Astrocyte of the hippocampus (primary cell): ENCODE measurements at places on chromosomes 1 and 21.

DNA sequence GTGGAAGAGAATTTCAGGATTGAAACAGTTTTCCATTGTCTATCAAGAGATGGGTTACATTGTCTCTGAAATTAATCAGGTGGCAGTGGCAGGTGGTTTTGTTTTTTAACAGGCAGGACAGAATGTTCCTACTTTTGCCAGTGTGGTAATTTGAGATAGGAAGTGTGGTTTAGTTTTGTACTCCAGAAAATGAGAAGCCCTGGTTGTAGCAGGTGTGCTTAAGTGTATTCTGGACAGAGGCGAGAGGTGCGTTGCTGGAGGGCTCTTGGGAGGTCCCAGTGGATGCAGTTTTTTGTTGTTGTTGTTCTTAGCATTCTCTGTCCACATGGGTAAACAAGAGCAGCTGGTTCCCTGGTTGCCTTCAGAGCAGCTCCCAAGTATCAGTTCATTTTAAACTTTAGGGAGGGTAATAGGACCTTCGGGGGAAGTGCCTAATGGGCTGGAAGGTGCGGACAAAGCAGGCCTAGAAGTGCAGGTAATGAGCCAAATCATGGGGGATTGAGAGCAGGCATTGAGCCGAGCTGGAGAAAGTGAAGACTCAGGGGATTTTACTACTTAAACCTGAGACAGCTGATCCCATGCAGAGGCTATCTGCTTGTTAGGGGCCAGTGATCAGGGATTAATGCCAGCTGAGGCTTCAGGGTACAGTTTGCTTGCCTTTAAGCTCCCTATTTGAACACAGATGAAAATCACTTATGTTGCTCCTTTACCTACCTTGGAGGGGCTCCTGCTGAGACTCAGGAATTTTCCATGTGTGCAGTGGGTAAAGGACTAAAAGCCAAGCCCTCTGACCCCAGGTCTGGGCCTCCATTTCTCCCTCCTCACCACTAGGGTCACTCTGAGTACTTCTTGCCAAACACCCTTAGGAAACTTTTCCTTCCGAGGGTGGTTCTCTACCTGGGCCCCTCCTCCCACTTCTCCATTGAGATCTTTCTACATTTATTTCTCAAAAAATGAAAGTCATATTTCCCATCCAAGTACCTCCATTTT, 6.1 kb downstream of the PFKFB2 start:
- DNase-seq, result no peak

DNA sequence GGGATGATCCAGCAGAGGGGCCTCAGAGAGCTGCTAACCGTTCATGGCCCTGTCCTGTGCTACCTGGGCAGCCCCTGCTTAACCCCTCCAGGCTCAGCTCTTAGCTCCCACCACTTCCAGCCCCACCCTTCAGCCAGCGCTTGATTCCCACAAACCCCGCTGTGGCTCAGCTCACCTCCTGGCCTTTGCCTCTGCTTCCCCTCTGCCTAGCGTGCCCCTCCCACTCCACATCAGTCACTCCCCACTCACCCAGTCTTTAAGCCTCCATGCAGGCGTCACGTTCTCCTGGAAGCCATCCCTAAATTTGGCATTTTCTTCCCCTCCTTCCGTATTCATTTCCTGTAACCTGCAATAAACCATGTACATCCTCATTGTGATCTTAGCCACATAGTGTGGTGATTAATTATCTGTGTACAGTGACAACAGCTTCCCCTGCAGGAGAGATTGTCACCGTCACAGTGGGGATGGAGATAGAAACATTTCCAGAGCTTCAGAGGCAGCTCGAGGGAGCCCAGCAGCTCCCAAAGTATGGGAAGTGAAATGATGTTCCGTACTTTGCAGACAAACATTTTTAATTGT, 65.5 kb downstream of the EPHB2 start:
- DNase-seq, result no peak

DNA sequence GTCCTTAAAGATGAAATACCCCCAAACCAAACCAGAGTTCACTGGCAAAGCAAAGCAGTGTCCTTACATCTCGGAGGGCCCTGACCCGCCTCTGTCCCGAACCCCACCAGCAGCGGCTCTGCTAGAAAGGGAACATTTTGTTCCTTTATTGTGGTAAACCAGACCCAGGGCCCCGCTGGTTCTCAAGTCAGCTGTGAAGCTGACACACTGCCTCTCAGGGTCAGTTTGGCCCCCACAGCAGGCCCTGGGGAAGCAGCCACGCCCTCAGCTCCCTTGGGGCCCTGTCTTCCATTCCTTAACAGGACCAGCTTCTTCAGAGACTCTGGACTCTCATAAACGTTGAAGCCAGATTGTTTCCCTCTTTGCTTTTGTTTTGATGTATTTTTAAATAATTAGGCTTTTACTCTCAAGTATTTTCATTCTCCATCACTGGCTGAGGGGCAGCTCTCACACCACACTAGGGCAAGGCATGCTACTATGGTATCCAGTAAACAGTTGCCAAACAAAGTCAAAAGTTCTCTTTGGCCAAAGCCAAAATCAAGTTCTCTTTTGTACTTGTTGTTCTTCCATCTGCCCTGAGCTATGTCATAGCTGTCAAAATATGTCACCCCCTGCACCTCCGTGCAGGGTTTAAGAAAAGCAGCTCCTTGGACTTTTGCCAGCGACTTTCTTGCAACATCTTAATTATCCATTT, 61.1 kb upstream of the ANGPTL1 start:
- DNase-seq, result peak; percentile 86

- peak; percentile 95 for DNase-seq
Measured at GRCh38 chr1:96362623-96363022, 359.0 kb upstream of the PTBP2 start.

DNA sequence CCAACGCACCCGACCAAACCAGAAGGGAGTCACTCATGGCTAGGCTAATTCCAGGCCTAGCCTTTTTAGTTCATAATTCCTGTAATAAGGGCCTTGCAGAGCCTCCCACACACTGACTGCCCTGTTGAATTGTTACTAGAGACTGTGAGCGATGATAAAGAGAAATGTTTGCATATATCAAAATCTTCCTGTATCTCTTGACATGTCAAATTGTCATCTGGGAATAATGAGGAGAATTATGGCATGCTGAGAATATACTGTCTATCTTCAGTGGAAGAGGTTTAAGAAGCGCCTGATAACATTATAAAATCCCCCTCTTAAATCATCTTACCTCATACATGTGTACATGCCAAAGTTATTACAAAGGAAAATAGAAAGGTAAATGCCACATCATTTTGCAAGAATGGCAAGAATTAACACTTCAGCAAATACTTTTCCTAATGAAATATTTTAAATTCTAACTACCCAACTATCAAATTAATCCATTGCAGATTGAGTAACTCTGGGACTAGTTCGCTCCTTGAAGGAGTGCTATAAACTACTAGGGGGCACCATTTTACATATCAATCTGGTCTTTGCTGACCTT, 144.1 kb downstream of the CENPF start:
- DNase-seq, result peak; percentile 19

DNA sequence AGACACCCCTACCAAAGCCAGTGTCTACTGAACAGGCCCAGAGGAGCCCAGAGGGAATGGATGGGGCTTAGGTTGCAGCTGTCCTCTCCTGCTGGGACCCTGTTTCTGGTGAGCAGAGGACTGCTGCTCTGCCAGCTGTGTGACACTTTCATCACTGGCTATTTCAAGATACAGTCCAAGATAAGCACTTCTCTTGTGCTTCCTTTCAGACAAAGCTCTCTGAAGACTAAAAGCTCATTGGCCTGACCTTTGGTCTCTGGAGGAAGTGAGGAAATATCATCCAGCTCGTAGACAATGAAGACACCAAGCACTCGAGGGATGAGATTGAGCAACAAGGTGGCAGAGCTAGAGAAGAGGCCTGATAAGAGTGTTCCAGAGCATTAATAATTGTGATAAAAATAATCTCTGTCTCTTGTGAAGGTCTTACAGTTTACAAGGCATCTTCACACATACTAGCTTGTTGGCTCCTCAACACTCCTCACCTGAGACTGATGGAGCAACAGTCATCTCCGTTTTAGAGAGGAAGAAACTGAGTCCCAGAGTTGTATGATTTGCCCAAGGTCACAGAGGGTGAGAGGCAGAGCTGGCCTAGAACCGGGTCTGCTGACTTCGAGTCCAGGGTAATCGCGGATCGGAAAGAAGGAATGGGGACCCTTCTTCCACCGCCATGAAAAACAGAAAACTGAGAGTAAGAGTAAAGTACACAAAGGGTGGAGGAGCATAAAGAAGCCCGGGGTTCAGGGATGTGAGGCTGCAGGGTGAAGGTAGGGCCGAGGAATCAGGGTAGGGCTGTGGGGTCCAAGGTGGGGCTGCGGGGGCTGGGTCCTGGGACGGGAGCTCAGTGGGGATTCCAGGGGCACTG, 666 bp downstream of the PAFAH2 start:
- DNase-seq, result no peak

DNA sequence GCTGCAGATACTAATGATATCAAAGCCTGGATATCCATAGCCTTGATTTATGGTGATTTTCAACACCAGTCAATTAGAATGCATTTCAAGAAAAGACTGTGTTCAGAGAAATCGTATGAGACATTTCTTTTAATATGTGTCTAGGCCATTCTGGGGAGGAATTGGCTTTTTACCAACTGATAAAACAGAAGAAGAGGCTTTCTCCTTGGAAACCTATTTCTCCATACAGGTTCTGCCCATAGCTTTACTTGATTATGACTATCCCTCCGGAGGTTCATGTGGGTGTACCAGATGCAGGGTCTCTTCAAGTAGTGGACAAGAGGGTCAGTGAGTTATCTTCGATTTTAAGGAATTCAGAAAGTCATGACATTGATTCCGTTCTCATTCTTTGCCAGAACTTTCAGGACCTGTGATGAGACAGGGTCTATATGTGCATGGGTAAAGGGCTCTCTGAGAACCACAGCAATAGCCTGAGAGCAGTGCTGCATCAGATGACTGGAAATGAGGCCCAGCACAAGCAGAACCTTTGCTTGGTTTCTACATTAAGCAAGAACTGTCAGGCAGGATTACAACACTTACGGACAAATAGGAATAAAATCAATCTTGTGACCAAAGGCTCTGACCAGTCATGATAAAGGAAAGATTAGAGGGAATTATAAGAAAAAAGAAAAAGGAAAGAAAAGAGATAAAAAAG, 263.7 kb upstream of the SGIP1 start:
- no peak for DNase-seq

DNA sequence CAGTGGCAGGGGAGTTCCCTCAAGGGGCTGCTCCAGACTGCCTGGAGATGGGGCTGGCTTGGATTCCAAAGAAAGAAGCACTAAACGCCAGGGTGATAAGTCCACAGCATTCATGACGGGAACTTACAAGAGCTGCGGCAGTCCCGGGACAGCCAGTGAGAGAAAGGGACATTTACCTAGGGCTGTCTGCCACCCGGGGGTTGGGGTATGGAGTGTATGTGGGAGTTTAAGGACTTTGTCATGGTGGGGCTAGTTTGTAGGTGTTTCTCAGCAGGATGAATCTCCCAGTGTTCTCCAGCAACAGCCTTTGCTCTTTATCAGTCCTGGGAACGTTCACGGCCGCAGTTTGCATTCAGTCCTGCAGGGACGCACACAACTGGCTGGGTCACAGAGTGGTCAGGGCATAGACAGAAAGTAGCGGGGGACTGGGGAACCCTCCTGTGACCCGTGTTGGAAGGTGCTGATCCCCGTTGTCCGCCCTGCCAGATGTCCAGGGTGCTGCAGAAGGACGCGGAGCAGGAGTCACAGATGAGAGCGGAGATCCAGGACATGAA, 41.4 kb upstream of the HMGN1 start:
- no peak for DNase-seq

DNA sequence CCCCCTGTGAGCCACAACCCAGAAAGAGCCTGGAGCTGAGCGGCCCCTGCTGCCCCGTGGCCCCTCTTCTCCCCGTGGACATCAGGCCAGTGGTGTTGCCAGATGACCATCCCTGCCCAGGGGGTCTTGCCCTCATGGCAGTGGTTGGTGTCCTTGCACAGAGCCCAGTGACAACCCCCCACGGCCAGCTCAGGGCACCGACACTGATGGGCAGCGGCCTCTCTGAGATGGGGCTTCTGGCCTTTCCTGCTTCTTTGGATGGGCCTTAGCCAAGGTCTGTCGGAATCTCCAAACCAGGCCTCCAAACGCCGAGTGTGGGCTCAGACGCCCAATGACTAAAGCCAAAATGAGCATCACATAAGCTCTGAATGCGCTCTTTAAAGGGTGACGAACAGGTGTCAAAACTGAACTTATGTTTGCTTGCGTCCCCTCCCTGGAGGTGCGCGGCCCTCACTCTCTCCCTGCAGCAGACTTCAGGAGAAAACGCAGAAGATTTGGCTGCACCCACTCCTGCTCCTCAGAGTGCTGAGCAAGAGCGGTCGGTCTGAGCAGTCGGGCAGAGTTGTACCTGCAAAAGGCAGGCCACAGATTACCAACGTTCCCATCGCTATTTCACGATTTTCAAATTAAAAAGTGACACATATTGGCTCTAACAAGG, 41.9 kb downstream of the UBE2G2 start:
- DNase-seq, result no peak

GRCh38 chr1:160726498-160727315, 12.3 kb upstream of the SLAMF7 start:
- DNase-seq, result peak; percentile 58

DNA sequence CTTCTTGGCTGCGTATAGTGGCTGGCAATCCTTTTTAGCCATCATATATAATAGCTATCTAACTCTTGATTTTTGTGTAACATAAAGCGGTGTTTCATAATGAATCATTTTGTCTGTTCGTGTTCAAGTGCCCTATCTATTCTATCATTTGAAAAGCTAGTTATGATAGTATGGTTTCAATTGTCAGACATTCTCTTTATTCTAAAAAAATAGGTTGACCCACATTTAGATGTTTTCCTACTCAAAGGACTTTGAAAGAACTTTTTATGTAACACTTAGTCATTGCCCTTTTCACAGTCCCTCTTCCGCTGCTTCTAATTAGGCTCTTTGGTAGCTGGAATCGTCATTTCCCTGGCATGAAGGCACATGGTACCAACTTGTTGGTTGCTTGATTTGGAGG, 272.2 kb upstream of the B3GALT2 start:
- peak; percentile 13 for DNase-seq

- peak; percentile 94 for DNase-seq
Measured at GRCh38 chr1:67561704-67562113, 123.3 kb upstream of the GADD45A start.

DNA sequence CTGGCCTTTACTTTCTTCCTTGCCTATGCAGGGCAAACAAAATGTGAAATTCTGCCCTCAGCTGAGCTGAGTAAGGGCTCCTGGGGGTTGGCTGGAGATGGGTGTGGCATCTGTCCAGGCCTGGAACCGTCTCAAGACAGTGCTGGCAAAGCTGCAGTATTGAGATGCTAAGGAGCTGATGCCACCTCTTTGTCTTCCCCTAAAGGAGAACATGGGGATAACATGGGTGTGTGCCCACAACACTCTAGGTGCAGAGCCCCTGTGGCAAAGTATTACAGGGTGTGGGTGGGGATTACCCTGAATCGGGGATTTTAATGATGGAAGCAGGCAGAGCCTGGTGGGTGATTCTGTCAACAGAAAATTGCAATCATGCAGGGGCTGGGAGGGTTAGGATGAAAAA, 2.5 kb upstream of the ST3GAL3 start:
- peak; percentile 60 for DNase-seq

GRCh38 chr1:8986814-8987190, 39.4 kb downstream of the SLC2A7 start:
- DNase-seq, result no peak
